Activated CD8-positive, alpha-beta memory T cell treated with anti-CD3 and anti-CD28 coated beads, Interleukin-2, amount 10 ng/mL, durations not matched to agents 7 days and 5 days (primary cell): ENCODE measurements at places on chromosomes 12 and 14. TPM values are rescaled to one million over a fixed set of nuclear protein-coding genes. Genes with fewer than 3 reads are reported as not detected.

GRCh38 chr12:67193704-67194103, 75.5 kb upstream of the CAND1 start:
- DNase-seq, result peak; percentile 45

DNA sequence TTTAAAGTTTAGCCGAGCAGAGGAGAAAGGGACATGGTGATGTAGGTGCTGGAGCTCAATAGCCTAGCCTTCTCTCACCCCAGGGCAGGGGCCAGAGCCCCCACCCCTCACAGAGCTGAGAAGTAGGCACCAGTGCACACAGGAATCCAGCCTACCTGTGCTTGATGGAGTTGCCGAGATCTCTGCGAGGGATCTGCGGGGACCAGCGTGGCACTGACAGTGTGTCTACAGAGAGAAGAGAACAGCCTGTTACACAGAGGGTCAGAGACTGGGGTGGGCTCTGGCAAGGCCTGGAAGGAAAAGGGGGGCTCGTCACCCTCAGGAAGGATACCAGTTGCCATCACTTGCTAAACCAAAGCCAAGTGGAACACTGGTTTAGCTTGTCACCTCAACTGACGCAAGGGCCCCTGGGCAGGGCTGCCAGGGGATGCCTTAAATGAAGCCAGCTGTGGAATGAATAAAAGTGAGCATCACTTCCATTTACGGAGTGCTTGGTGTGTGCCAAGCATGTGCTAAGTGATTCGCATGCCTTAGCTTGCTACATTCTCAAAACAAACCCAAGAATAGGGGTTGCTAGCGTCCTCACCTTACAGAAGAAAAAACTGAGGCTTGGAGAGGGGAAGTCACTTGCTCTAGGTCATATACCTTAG, 220.8 kb upstream of the NOS1 start:
- DNase-seq, result no peak

OTX2 gene
- total RNA-seq, result not detected

DNA sequence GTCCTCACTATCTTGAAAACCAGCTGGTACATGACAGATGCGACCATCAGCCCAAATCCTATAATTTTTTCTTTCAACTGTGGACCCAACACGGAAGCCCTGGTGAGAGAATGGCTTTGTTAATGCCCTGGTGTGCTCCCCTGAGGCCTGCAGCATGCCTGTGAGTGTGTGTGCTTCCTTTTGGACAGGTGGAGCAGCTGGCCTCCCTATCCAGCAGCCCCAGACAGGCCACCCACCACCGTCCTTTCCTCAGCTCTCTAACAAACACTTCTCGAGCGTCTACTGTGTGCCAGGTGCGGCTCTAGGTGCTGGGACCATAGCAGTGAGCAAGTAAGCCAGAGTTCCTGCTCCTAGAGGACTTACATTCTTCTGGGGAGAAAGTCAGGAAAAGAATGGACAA, 78.9 kb upstream of the GZMB start:
- DNase-seq, result no peak

ST8SIA1 gene
- 4.6 TPM for total RNA-seq

TEX52 gene
- total RNA-seq, result 0.67 TPM

DNA sequence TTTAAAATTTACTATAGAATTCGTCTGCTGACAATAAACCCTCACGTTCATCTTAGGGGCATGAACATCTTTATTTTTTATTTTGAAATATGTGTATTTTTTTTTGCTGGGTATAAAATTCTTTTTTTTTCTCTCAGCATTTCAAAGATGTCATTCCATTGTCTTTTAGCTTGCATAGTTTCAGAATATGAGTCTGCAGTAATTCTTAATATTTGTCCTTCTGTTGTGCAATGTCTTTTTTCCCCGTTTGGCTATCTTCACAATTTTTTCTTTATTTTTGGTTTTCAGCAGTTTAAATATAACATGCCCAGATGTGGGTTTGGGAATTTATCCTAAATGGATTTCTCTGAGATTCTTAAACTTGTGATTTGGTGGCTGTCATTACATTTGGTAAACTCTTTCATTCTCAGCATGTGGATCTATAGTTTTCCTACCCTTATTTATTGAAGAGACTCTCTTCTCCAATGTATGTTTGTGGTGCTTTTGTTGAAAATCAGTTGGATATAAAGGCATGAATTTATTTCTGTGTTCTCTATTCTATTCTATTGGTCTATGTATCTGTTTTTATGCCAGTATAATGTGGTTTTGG, 37.8 kb upstream of the PLBD1 start:
- no peak for DNase-seq

CTSG gene
- total RNA-seq, result not detected

DNA sequence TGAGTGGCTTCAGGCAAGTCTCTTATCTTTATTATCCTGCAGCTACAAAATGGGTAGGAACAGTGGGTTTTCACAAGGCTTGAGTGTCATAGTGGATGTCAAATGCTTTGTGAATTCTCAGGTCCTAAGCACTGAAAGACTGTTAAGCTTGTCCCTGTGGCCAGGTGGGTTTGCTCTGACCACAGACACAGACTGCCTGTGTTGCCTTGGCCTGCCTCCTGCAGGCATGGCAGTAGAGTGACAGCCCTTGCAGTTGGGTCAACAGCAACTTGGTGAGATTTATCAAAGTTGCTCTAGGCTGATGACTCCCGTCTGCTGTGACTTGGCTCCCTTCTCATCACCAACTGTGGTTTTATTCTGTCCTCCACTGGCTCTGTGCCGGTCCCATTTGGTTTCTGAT, 520.0 kb upstream of the CCDC196 start:
- DNase-seq, result no peak

GRCh38 chr14:34179727-34180126, 228.9 kb upstream of the EGLN3 start:
- DNase-seq, result no peak

DNA sequence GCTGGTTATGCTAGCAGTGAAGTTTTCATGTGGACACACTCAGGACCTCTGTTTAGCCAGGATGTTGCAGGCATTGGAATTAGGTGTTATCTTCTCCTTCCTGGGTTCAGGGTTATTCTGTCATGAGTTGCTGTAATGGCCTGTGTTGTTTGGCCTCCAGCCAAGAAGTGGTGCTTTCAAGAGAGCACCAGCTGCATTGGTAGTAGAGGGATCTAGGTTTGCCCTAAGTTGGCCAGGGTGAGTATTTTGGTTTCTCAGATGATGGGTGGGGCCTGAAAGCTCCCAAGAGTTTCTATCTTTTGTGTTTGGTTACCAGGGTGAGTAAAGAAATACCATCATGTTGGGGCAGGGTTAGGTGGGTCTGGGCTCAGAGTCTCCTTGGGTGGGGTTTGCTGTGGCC, 2.7 kb upstream of the GZMH start:
- DNase-seq, result no peak

ARF3 gene
- 118 TPM for total RNA-seq

DNA sequence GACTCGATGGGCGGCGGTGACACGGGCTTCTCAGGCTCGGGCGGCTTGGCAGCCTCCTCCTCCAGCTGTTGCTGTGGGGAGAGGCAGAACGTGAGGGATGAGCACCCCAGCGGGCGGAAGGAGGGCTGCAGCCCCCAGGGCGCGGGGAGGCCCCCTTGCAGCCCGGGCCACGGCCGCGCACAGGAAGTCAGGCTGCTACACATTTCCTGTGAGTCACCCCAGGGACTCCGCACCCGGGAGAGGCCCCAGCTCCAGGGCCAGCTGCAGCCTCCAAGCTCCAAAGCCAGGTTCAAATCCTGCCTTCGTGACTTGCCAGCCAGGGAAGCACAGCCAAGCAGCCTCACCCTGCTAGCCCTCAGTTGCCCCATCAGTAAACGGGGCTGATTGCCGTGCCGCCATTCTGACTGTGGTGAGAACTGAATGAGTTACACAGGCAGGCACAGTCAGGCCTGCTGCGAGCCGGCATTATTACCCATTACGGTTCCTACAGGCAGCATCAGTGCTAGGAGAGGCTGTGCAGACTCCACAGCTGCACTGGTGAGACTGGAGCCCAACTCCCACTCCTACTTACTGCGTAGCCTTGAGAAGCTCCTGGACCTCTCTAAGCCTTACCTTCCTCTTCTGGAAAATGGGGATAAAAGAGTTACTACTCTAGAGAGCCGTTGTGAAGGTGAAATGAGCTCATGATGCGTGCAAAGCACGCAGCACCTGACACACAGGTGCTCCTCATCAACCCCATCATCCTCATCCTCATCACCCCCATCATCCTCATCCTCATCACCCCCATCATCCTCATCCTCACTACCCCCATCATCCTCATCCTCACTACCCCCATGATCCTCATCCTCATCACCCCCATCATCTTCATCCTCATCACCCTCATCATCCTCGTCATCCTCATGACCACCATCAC, 100.9 kb downstream of the NCOR2 start:
- peak; percentile 95 for DNase-seq

SLC38A4 gene
- not detected for total RNA-seq

GRCh38 chr12:76143343-76144244, 59.1 kb upstream of the NAP1L1 start:
- DNase-seq, result peak; percentile 58

DNA sequence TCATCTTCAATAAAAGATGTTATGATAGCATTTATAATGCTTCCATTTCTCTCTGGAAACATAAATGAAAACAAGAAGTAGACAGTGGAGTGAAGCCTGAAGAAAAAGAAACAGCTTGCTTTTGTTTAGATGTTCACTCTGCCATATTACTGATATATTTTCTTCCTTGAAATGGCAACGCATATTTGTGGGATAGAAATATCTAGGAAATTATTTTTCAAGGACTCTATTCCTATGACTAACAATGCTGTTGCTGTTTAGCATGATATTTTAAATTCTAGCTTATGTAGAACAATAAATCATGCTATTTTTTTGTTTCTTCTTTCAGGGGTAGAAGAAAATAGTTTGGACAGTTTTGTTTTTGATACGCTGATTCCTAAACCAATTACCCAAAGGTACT, 359.0 kb downstream of the NAV3 start:
- DNase-seq, result no peak

DNA sequence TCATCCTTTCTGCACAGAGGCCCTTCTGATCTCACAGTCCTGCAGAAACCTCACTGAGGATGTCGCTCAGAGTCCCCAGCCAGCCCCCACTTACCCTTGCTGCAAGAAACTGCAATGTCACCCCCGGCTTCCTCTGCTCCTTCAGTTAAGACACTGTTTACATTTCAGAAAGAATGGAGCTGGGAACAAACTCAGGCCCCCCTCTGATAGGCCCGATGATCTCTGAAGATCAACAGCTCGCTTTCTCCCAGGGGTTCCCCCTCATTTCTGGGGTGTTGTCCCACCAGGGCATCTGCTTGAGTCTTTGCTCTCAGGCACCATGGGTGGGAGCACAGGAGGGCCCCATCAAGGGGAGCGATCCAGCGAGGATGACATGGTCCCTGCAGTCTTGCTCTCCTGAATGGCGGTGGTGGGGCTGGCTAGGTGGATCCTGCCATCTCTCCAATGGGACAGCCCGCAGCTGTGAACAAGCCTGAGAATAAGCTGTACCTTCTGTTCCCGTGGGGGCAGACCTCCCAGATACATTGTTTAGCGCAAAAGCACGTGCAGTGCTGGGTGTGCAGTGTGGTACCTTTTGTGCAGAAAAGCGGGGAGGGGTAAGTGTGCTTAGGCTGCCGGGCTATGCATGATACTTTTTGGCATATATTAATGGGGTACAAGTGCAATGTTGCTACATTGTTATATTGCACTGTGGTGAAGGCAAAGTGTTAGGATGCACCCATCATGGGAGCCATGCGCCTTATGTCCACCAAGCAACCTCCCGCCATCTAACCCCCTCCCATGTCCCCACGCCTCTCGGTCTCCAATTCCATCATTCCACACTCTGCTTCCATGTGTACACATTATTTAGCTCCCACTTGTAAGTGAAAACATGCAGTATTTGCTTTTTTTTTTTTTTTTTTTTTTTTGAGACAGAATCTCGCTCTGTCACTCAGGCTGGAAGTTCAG, 6.7 kb upstream of the NCOR2 start:
- no peak for DNase-seq

- DNase-seq, result no peak
Measured at GRCh38 chr14:77580964-77581505, 35.4 kb downstream of the SPTLC2 start.

- no peak for DNase-seq
Measured at GRCh38 chr14:32472076-32472475, 143.0 kb downstream of the AKAP6 start.

- peak; percentile 46 for DNase-seq
Measured at GRCh38 chr14:98008381-98009113, 1211.4 kb downstream of the VRK1 start.

DNA sequence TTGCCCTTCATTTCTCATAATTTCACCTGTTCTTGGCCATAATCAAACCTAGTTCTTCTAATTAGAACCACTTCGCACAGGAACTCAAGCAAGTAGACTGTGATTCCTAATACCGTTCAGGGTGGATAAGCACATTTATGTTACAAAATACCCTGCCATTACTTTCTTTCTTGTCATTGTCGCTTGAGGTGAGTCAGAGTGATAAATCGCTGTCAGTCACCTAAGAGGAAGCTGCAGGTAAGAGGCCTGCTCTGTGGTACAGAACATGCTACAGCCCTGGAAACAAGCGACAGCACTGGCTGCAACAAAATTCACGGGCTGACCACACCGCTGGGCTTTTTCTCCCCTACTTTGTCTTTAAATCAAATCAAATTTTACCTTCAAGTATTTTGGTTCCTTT, 218.2 kb downstream of the ANO6 start:
- DNase-seq, result no peak

- DNase-seq, result no peak
Measured at GRCh38 chr14:22774011-22774706, 7.7 kb downstream of the OXA1L start.

GRCh38 chr12:132596016-132596415, 14.4 kb downstream of the LRCOL1 start:
- DNase-seq, result no peak

- peak; percentile 79 for DNase-seq
Measured at GRCh38 chr12:546920-547845, 87.4 kb downstream of the B4GALNT3 start.

MUCL1 gene
- not detected for total RNA-seq

- DNase-seq, result no peak
Measured at GRCh38 chr14:90986510-90986909, 73.9 kb downstream of the RPS6KA5 start.
